Fibroblast of gingiva (primary cell): ENCODE measurements at places on chromosomes 13 and 19.

DNA sequence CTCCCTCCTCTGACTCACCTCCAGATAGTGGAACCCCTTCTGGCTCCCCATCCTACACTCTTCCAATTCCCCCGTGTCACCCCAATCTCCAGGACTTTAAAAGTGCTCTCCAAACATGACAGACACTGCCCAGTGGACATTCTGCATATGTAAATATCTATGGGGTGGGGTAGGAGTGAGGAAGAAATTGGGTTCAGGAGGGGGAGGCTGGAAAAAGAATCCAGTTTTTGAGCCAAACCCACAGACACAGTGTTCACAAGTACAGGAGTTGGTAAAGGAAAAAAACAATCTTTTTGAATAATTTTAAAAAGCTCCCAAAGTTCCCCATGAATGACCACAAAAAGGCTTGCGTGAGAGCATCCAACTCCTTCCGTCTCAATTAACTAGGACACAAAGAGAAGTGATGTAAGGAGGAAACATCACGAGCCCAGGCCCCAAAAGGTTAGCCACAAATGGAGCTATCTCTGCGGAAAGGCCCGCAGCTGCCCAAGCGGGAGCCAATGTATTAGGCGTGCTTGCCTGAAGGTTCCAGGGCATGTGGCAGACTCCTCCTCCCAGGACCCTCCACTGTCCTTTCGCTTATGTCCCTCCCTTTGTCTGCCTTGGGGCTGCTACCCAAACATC is 18.0 kb downstream of the ZC3H4 start:
- DNase-seq: peak; percentile 51

GRCh38 chr19:47595944-47596343 is 13.0 kb upstream of the BICRA start:
- no peak for DNase-seq

GRCh38 chr19:6743066-6743465 is 3.6 kb downstream of the TRIP10 start:
- DNase-seq: no peak

DNA sequence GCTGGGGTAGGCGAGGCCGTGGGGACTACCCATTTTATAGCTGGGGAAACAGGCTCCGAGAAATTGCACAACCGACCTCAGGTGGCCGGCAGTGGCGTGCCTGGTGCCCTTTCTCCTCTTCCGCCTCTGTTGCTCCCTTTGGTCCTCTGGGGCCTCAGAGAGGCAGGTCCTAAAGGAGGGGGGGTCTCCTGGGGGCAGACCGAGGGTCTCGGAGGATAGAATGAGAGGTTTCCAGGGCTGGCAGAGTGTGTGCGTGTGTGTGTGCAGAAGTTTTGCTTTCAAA is 11.3 kb downstream of the STX10 start:
- DNase-seq: no peak

- DNase-seq: no peak
Observed at GRCh38 chr19:10299545-10300458, 9.8 kb downstream of the ZGLP1 start.

DNA sequence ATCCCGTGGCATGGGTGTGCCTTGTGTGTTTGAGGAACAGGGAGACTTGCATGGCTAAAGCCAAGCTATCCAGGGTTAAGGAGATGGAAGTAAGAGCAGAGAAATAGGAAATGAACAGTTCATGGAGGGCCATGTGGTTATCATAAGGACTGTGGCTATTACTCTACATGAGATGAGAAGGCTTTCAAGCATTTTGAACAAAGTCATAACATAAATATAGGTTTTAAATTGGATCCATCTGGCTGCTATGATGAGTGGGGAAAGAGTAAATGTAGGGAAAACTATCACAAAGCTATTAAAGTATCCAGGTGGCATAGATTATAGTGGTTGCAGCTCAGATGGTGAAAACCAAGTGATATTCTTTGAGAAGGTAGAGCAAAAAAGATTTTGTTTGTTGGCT is 184.1 kb downstream of the PCDH17 start:
- no peak for DNase-seq

GRCh38 chr13:84366506-84366905 is 484.2 kb upstream of the SLITRK1 start:
- DNase-seq: peak; percentile 12

DNA sequence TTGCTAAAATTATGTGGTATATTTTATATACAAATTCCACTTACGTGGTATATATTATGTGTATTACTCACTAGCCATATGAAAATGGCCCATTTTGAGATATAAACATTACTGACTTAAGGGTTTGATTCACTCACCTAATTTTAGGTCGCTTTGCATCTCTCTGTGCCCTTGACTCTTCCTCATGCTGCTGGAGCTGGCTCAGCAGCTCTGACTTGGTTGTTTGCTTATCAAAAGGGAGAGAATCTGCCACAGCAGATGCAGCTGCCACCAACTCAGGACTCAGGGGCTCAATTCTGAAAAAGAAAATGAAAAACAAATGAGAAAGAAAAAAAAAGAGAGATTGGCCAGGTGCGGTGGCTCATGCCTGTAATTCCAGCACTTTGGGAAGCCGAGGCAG is 12.2 kb downstream of the MRPS31 start:
- no peak for DNase-seq

GRCh38 chr19:4140237-4140711 is 13.2 kb upstream of the CREB3L3 start:
- peak; percentile 58 for DNase-seq

DNA sequence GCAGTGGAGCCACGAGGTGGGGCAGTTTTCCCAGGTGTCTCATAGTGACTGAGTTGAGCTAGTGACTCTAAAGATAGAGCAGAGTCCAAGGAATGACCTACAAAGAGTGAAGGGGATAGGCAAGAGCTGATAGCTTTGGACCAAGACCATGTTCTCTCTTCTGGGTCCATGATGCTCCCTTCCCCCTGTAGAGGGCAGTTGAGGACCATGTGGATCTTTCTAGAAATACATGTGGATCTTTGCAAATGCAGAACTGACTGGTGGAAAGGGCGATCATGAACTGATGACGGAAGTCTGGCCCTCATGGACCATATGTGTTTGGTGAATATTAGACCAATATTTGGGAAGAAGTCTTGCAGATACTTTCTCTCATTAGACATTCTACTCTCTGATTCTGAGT is 6.9 kb downstream of the PSG1 start:
- no peak for DNase-seq

GRCh38 chr13:41008349-41008980 is 10.7 kb downstream of the ELF1 start:
- peak; percentile 73 for DNase-seq
